ENCODE measurements at places on chromosomes 4 and X.

DNA sequence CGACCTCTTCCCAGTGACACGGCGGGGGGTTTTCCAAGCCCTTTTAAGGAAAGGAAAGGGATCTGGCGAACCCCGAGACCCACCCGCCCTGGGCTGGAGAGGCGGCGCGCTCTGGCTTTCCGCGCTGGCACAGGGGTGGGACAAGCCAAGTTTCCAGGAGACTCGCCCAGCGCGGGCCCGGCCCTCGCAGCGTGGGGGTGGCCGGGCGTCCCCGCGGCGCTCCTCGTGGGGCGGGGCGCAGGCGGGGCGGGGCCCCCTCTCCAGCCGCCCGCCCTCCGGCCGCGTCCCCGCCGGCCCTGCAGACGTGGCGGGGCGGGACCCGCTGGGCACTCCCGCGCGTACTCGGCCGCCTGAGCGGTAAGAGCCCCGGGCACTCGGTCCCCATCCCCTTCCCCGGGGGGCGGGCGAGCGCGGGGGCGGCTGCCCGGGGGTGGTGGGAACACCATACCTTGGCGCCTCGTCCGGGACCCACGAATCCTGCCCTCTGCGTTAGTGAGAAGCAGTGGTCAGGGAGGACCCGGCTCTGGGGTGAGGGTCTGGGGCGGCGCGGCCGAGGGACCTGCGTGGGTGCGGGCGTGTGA is at the start of gene FAM114A1:
TSS of gene FAM114A1 (plus strand) at position 329 of the 581 bp plus-strand sequence. CDS start 10,273 bp downstream, outside the sequence.
- DNase-seq = no peak

DNA sequence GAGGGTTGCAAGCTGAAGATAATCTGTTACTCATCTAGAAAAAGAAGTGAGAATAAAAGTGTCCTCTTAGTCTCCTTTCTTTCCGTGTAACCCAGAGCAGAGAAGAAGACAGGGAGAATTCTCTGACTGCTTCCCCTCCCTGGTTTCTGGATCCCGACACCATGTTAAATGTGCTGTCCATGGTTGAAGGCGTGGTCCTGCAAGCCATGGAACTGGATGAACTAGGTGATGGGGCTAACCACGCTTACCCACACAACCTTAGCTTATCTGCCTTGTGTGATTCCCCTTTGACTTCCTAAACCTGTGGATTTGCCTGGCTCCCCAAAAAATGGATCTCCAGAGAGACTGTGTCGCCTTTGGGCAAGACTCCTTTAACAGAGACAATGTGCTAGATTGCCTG is 907.6 kb downstream of the FSTL5 start:
- DNase-seq = no peak

GRCh38 chrX:130109429-130110378 is 593 bp downstream of the ELF4 start:
- peak; percentile 53 for DNase-seq

DNA sequence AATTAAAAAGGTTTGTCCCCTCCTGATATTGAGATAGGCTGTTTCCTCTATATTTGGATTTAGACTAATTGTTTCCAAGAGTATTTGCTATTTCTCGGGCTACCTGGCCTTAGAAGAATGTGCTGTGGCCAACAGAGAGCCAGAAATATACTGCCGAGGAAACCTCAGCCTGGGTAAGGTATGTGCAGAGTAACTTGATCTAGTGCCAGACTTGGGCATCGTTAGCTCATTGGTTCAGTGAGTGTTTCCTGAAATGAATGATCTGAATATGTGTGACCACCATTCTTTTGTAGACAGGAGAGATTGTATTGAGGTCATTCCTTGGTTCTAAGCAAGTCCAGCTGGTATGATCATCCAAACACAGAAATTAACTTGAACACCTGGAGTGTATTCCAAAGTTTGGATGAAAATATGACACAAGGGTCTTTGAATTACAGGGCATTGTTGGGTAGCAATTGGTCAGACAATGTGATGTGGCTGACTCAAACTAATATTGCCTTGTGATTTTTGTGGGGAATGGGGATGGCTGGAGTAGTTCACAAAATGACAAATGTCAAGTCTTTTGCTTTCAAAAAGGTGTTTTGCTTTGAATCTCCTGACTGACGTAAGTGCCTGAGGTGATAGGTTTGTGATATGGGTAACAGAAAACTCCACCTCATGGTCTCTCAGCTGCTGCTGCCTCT is 100.2 kb upstream of the CXCL13 start:
- no peak for DNase-seq

DNA sequence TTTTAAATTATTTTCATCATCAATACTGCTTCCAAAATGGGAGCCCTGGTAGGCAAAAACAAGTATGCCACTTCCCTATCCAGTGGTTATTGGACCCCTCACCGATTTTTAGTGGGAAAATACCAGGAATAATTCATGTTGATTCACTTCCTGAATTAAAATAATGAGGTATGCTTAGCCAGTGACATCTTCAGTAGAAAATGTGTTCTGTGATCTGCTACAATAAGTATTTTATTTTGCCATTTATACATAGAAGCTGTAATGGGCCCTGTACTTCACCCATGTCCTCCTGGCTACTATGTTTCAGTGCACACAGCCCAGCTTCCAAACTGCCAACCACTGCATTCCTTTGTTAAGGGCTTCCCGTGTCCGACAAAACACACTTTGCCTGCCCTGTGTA is 41.0 kb upstream of the KLHL34 start:
- no peak for DNase-seq

- DNase-seq = no peak
These were observed 13.0 kb upstream of the SEPSECS start for GRCh38 chr4:25172961-25173915.

- DNase-seq = no peak
These were observed 23.5 kb upstream of the LRBA start for GRCh38 chr4:151038452-151039157.

DNA sequence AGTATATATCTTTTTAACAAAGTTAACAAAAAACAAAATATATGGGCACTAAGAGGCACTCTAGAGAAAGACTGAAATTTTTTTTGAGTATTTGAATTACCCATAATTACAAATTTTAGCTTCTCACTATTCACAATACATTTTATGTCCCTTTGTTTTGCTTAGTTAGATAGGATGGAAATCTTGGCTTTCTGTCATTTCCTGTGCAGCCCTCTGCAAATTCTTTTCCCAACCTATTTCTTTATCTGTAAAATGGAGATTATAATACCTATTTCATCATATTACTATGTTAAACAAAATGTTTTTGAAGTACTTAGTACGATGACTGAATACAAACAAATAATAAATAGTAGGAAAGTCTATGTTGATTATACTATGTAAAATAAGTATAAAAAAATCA is 710.0 kb downstream of the CCSER1 start:
- no peak for DNase-seq

DNA sequence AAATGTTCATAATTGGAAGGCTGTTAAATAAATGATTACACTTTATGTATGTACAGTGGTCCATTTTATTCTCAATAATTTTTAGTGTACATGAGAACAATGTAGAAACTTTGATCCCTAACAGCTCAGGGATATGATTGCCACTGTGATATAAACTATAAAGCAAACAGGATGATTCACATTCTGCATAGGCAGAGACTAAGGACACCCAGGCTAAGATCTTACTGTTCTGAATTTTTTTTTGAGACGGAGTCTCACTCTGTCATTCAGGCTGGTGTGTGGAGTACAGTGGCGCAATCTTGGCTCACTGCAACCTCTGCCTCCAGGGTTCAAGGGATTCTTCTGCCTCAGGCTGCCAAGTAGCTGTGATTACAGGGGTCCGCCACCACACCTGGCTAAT is 186.6 kb downstream of the PDGFC start:
- no peak for DNase-seq

GRCh38 chr4:152038238-152038637 is 277.4 kb upstream of the GATB start:
- no peak for DNase-seq

DNA sequence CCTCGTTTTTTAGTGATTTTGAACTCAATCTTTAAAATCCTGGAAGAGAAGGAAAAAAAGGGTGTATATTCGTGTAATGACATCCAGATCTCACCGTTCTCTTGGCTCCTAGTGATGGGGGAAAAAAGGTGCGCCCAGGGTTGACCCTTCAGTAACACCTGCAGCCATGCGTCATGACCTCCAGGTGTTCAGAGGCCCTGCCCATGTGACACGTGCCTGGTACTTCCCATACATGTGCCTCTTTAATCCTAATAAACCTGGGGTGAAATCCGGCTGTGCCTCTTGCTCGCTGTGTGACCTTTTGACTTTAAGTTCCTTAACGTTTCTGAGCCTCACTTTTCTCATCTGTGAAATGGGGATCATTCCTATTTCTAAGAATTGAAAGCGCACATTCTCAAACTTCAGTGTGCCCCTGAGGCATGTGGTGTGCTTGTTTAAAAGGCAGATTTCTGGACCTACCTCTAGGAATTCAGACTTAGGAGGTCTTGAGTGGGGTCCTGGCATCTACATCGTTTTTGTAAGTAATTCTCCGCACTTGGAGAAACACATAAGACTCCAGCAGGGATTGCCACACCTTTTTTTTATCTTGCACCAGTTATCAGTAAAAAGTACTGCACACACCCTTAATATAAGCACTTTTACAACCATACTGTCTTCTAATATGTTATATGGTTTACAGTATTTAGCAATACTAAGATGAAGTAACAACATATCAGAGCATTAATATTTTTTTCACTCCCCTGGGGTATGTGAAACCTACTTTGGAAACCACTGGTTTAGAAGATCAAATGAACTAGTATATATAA is 90.1 kb downstream of the RELL1 start:
- no peak for DNase-seq

- DNase-seq = no peak
These were observed 125.5 kb downstream of the OPHN1 start for GRCh38 chrX:68307769-68308168.

- DNase-seq = no peak
These were observed 328.5 kb downstream of the PPP3CA start for GRCh38 chr4:101018836-101019235.

DNA sequence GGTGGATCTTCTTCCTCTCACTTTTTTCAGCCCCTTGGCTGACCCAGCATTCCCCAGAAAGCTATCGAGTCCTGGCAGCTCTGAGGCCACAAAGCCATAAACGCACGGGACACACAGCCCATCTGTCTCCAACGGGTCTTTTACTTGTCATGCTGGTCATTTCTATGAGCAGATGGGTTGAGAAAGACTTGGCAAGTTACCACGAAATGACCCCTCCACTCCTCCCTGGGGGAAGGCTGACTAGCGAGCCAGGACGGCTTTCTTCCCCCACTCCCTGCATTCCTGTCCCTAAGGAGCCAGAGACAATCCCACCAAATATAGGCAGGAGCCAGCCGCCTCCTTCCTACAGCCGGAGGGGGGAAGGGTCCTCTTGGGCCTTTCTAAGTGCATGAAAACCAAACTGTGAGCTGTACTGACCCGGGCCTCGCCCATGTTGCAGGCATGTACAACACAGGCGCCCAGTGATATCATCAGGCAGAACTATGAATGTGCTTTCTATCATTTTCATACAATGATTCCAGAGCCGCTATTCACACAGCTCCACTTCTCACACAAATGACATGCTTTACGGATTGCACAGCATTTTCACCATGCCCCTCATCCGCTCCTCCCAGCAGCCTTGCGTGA is 28.6 kb downstream of the AFAP1 start:
- DNase-seq = peak; percentile 54

DNA sequence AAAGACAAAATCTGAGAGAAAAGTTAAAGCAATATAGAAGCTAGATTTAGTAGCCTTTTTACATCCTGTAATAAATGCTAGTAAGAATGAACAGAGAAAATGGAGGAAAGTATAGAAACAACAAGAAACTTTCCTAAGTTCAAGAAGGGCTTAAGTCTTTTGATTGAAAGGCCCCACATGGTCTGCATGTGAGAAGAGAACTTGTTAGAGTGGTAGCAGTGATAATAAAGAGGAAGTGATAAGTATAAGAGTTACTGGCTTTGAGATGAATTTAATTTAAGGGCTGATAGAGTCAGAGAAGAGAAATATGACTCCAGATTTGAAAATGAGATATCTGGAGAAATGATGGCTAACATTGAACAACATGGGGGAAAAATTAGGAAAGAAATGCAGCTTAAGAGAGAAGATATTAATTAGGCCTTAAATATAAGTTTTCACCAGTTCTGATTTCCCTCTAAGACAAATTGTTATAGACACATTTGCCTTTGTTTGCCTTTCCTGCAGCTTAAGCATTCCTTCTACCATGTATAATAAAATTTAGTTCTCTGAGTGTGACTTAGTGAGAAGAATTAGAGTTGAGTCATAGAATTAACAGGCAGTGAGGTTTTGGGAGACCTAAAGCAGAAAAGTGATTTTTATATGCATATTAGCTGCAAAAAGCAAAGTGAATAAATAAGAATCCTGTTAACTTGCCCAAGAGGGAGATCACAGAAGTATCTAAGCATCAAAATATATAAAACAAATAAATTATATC is 18.4 kb downstream of the ZFX start:
- no peak for DNase-seq

DNA sequence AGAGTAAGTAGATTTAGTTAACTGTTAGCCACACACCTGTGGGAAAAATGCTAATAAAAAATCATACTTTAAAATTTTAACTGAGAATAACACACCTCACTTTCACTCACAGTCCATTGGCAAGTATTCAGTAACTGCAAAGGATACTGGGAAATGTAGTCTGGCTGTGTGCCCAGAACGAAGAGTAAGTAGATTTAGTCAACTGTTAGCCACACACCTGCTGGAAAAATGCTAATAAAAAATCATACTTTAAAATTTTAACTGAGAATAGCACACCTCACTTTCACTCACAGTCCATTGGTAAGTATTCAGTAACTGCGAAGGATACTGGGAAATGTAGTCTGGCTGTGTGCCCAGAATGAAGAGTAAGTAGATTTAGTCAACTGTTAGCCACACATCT is 178.4 kb upstream of the NWD2 start:
- no peak for DNase-seq

DNA sequence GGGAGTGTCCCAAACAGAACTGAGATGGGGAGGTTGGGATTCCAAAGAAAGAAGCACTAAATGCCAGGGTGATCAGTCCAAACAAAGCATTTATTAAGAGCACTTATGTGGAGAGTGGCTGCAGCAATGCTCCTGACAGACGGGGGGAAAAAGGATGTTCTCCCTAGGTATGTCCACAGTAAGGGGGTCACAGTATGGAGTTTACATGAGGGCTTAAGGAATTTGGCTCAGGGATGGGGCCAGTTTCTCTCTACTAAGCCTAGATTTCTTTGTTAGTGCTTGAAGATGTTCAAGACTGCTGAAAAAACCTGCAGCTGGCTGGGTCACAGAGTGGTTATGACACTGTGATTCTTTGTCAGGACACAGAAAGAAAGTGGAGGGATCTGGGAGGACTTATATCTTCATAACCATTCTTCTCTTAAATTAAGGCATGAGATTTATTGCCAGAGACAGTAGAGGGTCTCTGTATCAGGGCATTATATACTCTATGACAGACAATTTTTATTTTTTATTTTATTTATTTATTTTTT is 1468.0 kb downstream of the C4orf33 start:
- no peak for DNase-seq

DNA sequence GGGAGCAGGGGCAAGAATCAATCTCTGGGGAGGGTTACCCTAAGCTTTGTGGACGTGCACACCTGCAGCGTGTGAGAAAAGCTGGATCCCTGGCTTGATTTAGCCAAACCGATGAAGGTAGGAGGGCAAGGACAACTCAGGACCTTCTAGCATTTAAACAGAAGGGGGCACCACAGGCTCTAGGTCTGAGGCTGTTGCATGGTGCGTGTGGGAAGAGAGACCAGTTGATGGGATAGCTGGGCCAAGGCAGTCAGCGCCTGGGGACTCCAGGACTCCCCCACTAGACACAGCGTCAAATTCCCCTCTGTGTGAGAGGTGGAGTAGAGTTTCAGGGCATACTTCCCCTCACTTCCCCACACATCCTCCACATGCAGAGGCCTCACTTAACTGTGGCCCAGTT is 4.3 kb downstream of the GABRQ start:
- no peak for DNase-seq

Data from H1 (cell line).